Panc1 (cell line): ENCODE measurements at places on chromosomes 16 and 17.

GRCh38 chr17:32331243-32332040 is 10.5 kb downstream of the C17orf75 start:
- DNase-seq = no peak

- DNase-seq = no peak
Measured at GRCh38 chr17:56807723-56808122, 26.0 kb downstream of the C17orf67 start.

- no peak for DNase-seq
Measured at GRCh38 chr16:4414187-4414917, 2.0 kb downstream of the CORO7 start.

GRCh38 chr17:48012151-48012520 is 25.5 kb downstream of the COPZ2 start:
- DNase-seq = no peak

DNA sequence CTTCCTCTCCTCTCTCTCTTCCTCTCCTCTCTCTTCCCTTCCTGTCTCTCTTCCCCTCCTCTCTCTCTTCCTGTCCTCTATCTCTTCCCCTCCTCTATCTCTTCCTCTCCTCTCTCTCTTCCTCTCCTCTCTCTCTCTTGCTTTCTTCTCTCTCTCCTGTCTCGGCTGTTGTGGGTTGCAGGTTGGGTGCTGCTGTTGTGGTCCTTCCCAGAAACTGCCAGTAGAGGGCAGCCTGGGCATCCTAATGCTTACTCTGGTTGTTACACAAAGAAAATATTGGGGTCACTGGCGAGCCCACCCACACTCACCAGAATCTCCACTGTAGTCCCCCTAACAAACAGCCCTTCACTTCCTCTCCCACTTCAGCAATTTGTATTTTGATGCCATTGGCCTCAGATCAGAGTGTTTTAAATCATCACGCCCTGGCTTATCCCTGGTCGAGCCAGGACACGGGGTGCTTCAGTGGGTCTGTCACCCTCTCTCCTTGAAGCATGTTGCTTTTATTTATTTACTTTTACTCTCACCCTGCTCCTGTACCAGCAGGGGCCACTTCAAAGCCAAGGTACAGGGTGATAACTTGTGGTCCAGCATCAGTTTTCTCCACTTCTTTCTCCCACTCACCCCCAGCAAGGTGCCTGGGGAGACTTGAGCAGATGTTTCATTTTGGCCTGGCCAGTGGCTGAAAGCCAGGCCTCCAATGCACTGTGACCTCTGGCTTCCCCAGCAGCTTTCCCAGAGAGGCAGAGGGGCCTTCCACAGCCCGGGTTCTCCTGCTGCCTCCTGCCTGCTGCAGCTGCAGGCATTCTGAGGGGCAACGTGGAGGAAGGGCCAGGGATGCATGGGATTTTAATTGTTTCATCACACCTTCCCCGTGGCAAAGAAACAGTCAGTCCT is 4.7 kb upstream of the MMP15 start:
- DNase-seq = no peak

DNA sequence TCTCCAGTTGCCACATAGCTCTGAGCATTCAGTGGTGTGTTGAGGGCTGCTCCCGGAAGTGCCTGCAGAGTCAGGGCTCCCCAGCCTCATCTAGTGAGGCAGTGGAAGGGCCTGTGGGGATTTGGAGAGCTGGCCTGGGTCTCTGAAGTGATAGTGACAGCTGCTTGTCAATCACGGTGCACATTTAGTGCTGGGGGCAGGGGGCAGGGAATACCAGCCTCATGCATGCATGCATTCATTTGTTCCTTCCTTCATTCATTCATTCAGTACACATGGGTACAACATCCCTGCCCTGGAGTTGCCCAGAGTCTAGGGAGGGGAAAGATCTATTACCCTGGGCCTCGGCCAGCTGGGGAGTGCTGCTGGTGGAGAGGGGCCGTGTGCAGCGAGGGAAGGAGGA is 11.3 kb upstream of the STH start:
- no peak for DNase-seq

- no peak for DNase-seq
Measured at GRCh38 chr16:88016964-88017363, 65.7 kb downstream of the BANP start.

DNA sequence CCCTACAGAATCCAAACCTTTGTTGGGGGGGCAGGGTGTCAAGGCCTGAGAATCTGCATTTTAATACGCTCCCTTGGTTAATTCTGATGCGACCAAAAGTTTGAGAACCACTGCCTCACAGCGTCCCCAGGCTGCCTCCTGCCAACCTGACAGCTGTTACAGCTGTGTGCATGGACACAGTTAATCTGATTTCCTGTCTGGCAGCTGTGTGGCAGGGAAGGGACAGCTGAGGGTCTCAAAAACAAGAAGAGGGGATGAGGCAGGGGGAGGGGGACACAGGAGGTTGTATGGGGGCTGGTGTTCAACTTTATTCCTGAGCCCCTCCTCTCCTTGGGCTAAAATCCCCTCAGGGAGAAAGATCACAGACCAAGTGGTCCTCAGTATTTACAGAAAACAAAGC is 17.5 kb downstream of the HDAC5 start:
- no peak for DNase-seq

DNA sequence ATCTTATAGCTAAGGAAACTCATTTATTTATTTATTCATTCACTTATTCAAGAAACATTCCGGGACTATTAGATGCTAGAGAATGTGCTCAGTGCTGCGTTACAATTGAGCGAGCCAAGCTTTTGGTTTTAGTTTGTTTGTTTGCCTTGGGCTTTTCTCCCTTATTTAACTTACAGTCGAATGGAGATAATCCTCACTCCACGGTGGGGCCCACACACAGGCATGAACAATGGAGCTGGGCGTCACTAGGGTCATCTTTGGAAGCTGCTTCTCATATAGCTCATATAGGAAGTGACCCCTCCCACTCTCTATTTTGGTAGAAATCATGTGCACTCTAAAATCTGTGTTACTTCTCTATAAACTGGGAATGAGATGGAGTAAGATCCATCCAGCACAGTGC is 210.0 kb downstream of the TMEM114 start:
- no peak for DNase-seq

- DNase-seq = no peak
Measured at GRCh38 chr17:57464191-57464864, 208.0 kb downstream of the MSI2 start.

DNA sequence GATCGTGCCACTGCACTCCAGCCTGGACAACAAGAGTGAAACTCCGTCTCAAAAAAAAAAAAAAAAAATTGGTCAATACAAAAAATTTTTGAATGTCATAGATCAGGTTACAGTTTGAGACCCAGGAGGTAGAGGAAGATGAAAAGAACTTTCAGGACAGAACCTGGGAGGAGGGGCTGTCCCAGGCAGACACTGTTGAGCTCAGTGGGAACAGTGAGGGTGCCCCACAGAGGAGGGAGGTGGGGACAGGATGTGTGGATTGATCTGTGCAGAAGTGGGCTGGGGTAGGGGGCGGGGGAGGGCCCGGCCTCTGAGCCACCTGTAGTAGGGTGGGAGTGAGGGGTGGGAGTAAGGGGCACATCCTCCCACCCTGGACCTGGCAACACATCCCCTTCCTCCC is 58.3 kb downstream of the PRMT7 start:
- no peak for DNase-seq

DNA sequence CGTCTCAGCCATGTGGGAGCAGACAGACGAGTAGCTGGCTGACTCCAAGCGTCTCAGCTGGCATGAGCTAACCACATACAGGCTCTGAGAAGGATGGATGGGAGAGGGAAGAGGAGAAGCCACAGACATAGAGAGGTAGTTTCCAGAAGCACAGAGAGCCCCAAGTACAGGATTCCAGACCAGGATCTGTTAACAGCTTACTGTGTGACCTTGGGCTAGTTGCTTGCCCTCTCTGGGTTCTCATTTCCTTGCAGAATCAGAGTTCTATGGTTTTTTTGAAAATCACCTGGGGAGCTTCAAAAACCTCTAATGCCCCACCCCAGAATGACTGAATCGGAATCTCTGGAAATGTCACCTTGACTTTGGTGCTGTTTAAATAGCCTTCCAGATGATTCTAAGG is 60.2 kb downstream of the ABCC6 start:
- DNase-seq = no peak
